Activated CD4-positive, CD25-positive, alpha-beta regulatory T cell (primary cell): ENCODE measurements at places on chromosomes 7 and 10.

- DNase-seq, result no peak
These were observed 59.5 kb downstream of the TMEM130 start for GRCh38 chr7:98810153-98810802.

DNA sequence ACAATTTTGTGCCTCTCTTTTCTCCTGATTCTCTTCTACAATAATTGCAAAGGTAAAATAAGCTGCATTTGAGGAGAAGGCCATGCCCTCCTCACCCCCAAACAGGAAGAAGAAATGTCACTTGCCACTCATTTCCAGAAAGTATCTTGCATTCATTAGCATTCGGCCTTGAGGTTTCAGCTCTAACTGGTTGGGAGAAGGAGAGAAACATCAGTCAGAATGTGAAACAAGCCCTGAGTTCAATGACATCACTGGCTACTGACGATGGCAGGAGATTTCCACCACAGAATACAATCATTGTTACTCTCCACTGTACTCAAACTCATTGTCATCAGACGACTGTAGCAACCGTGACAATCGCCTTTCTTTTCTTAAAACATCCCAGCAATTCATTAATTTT lies 72.8 kb downstream of the PRKCQ start:
- DNase-seq, result no peak

GRCh38 chr10:13184730-13185514 lies 23.6 kb downstream of the MCM10 start:
- no peak for DNase-seq

GRCh38 chr7:25272265-25272664 lies 44.0 kb upstream of the NPVF start:
- no peak for DNase-seq

- DNase-seq, result no peak
These were observed 311.6 kb upstream of the SEMA3A start for GRCh38 chr7:84506151-84506550.

DNA sequence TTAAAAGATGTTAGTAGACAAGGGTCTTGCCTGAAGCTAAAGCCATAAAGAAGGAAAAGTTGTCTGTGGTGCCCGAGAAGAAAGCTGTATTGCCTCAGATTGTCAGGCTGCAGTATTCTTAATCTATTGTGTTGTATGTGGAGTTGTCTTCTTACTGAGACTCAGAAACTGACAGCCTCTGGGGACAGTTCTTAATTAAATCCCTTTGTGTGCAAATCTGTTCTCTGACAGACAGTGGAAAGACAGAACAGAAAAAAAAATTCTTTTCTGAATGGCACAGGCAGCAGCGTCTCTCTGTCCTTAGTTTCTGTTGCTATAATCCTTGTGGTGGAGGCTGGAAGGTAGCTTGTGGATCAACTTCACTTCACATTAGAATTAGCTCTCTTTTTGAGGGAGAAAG lies 16.8 kb downstream of the VWC2 start:
- DNase-seq, result no peak
